T-helper 9 cell (primary cell): ENCODE measurements at places on chromosomes 3 and 15.

DNA sequence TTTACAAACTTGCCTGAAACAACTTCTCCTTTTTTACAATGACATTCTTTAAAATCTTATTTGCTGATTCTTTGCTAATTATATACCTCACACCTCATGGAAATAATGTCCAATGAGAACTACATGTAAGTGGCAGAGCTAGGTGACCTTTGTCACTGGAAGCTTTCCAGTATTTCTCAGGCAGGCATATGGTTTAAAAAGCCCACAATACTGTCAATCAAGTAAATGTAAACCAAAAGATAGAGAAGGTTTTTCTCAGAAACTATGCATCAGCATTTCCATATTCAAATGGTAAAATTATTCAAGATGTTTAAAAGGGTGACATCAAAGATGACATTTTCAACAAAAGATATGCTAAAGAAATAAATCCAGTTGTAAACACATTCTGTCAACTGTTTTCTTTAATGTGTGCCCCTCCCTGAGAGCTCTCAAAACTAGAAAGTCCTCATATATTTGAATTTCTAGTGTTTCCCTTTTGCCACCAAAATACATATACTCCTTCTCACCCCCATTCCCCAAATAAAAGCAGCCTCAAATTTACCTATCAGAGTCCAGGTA, 10.1 kb upstream of the STRIT1 start:
- no peak for DNase-seq

- no peak for DNase-seq
Measured at GRCh38 chr3:125137358-125138033, 75.1 kb downstream of the SLC12A8 start.

GRCh38 chr3:16430717-16431630, 82.5 kb downstream of the RFTN1 start:
- DNase-seq = no peak

- no peak for DNase-seq
Measured at GRCh38 chr3:11917051-11917450, 70.4 kb upstream of the TAMM41 start.

- no peak for DNase-seq
Measured at GRCh38 chr3:148344521-148344920, 353.2 kb upstream of the AGTR1 start.

GRCh38 chr3:164752812-164753211, 325.5 kb downstream of the SI start:
- DNase-seq = no peak

DNA sequence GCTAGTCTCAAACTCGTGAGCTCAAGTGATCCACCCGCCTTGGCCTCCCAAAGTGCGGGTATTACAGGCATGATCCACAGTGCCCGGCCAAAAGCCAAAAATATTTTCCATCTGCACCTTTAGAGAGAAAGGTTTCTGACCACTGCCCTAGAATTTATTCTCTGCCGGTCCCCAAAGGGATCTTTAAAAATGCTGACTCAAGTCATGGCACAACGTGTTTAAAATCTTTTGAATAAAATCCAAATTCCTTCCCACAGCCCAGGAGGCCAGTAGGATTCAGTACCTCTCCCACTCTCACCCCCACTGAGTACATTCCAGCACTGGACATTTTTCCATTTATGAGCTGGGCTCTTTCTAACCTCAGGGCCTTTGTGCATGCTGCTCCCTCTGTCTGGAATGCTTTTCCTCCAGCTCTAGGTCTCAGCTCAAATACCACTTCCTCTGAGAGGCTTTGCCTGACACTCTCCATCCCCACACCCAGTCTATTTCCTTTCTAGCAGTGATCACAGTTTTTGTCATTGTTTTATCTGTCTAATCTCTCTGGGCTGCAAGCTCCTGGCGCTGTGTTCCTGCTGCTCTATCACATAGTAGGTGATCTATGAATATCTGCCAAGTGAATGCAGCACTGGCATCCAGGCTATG, 502.9 kb downstream of the SHQ1 start:
- no peak for DNase-seq

DNA sequence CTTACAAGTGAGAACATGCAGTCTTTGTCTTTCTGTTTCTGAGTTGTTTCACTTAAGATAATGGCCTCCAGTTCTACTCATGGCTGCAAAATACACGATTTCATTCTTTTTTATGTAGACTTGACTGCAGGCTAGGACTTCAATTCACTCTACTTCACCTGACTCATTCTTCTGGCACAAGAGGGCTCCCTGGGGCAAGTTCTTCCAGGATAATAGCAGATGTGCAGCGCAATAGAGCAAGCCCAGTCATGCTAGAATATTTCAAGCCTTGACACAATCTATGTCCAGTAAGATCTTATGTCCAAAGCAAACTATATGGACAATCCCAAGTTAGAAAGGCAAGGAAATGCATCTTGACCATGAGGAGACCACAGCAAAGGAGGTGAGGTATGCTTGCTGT, 211.7 kb upstream of the GADL1 start:
- no peak for DNase-seq

- peak; percentile 12 for DNase-seq
Measured at GRCh38 chr3:196968233-196969133, at the start of gene PIGZ. Gene PIGZ, minus strand, starts transcription at chr3:196968833. Its CDS starts 16,802 bp downstream, at chr3:196952031.

- no peak for DNase-seq
Measured at GRCh38 chr15:87492321-87492720, 764.2 kb downstream of the NTRK3 start.

DNA sequence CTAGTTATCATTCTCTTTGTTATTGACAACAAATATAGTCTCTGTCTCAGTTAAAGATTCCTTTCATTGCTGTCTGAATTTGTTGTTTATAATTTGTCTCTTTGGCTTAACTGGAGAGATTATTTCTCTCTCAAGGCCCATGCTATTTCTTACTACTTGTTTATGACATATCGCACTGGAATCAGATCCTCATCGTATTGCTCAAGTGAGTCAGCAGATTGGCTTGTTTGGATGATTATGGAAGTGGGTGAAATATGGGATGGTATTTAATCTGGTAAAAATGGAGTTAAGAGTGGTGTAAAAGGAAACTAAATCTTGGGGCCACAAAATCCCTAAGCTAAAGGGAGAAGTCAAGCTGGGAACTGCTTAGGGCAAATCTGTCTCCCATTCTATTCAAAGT, 613.1 kb downstream of the SI start:
- no peak for DNase-seq

GRCh38 chr3:13645801-13646637, 97.1 kb downstream of the FBLN2 start:
- no peak for DNase-seq

DNA sequence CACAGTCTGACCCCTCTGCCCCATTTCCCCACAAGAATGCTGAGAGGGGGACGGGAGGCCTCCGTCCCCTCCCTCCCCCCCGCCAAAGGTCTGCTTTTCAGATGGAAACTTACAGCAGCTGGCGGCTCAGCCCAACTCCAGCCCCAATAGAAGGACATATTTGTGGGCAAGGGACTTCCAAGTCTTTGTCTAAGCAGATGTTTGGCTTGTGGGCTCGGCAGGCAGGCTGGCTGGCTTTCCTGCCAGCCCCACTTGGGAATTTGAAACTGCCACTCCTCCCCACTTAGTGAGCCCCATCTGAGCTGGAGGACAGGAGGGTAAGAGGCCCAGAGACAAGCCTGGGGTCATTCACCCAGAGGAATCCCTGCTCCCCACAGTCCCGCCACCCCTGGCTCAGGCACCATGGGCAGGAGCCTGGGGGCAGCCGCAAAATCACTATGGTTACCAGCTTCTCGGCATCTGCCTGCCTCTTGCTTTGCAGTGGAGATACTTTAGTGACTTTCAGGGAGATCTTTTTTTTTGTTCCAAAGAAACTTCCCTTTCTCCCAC, 53.6 kb downstream of the LMCD1 start:
- DNase-seq = no peak

DNA sequence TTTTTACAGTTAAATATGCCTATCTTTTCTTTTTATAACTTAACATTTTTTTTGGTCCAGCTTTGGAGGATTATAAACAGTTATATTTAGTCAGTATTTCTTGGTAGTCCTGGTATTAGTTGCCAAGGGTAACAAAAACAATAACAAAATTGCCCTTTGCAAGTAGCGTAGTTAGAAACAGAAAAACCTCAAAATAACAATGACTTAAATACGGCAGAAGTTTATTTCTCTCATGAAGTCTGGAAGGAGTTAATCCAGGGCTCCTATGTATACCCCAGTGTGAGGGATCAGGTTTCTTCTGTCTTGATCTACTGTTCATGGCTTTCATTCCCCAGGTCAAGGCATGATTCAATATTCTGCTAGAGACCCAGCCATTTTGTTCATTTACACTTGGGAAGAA, 14.1 kb upstream of the MYH15 start:
- DNase-seq = no peak

DNA sequence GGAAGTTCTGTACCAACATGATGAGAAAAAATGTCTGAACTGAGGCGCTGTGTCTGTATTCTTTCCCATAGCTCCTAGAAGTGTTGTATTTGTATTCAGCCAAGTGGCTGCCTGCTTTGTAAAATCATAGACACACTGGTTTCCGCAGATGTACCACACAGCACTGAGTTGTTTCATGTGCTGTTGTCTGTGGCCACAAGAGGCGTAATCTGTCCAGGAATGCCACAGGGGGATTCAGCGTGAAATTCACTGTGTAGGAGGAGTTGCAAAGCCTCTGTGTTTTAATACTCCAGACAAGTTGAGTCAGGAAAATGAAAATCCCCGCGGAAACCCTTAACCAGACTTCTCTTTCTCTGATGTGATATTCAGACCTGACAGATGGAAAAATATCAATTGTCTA, 462.2 kb downstream of the NSUN3 start:
- DNase-seq = no peak

- DNase-seq = no peak
Measured at GRCh38 chr3:78201091-78201490, 1161.2 kb downstream of the ROBO2 start.

- no peak for DNase-seq
Measured at GRCh38 chr3:113953677-113954076, 5.9 kb downstream of the ZDHHC23 start.

- DNase-seq = no peak
Measured at GRCh38 chr15:59251001-59251845, 44.6 kb downstream of the LDHAL6B start.

DNA sequence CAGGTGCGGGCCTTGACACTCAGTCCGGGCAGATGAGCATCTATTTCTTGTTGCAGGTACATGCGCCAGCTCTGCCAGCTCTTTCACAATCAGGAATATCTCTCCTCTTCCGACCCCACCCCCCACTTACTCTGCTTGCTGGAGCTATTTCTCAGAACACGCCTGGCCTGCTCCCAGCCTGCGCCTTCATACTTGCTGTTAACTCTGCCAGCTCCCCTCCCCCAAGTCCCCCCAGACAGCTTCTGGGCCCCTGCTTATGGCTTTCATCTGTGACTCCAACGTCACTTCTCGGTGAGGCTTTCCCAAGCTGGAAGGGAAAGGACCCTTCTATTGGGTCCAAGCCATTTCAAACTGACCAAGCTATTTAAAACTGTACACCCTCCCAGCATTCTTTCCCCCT, 15.2 kb downstream of the MAGEF1 start:
- no peak for DNase-seq

- DNase-seq = no peak
Measured at GRCh38 chr3:44045476-44046275, 196.0 kb upstream of the TOPAZ1 start.

DNA sequence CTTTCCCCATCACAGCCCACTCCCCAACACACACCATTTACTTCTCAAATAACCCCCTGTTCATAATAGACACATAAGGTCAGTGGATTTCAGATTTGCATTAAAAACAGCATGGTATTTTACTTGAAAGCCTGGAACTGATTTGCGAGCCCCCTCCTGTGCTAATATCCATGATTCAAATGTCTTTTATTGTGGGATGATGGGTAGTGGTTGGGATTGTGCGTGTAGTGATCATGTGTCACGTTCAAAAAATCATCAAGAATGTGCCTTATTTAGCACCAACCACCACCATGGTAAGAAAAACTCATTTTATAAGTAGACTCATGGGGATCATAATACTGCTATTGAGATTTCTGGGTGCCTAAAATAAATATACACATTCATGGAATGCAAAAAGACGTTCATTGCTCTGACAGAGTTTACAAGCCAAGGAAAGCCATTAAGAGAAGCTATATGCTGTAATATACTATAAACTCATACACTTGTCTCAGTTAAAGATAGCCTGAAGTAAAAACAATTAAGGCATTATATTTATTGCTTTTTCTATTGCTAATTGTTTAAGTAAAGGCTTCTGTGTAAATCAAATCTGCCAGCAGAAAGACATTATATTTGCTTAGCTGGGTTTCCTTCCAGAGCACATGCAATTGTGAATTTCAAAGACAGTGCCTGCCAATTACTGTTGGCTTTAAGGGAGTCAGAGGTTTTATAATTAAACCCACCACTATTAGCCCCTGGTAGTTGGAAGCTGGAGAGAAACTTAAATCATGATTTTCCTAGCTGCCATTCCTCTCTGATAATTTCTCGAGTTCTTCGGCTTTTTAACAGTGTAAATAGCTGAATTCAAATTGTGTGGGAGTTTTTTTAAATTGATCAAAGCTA, 4.0 kb downstream of the TRAT1 start:
- DNase-seq = no peak

DNA sequence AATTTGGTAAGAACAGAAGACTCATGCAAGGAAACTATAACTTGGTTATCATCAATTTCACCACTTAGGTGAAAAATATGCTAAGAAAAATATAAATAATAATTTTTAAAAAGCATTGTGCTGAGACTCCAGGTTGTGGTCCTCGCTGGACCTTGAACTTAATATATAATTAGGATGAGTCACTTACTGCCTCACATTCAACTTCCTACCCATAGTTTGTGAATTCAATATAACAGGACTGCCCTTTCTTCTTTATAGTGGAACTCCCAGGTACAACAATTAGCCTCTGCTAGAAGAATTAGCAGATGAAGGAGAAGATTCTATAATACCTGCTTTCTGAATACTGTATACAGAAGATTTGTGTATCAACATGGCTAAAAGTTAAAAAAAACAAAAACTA, 149.1 kb upstream of the SPRED1 start:
- DNase-seq = no peak

DNA sequence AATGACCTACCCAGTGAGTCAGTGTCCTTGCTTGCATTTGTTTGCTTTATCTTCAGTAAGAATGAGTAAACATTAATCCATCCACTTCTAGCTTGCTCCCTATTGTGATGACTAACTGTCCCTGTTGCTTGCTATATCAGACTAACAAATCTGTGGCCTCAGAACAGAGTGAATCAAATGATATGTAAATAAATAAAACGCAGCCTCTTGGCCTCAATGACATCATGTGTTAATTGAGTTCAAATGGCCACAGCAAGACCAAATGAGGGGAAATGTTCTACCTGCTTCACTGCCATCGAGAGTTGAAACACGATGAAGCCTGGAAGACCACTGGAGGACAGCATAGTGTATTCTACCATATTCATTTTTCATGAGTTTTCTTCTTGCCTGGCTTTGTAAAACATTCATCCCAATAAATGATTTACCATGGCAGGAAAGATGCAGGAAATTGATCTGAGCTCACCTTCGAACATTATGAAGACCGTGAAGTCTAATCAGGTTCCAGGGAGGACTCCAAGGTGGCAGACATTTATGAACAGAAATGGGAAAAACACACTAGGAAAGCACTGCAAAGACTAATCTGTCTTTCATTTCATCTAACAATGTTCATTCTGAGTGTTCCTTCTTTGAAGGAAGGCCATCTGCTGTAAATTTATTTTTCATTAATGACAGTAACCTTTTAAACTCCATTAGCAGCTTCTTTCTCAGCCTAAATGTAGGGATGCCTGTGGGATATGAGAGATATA, 1144.5 kb downstream of the TUSC7 start:
- DNase-seq = no peak
